ENCODE measurements at places on chromosomes 5 and 9.

DNA sequence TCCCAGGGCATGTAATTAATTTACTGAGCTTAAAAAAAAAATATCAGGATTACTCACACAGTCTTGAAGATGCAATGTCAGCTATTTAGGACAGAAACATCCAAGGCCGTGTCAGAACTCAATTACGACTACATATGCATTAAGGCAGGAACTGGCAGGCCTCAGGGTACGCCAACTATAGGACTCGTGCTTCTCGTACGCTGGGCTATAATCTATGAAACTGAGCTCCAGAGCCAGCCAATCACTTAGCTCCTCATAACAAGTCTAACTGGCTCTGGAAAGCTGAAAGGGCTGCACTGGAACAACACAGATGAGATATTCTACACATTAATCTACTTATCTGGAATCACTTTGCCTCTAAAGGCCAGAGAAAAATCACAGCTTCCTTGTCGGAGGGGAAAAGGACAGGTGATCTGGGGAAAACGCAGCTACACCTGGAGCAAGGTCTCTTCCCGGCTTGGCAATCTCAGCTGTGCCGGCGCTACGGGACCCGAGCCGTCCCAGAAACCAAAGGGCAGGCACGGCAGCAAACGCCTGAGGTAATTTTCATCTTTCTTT is 212.0 kb downstream of the DEPDC1B start:
- DNase-seq: no peak

DNA sequence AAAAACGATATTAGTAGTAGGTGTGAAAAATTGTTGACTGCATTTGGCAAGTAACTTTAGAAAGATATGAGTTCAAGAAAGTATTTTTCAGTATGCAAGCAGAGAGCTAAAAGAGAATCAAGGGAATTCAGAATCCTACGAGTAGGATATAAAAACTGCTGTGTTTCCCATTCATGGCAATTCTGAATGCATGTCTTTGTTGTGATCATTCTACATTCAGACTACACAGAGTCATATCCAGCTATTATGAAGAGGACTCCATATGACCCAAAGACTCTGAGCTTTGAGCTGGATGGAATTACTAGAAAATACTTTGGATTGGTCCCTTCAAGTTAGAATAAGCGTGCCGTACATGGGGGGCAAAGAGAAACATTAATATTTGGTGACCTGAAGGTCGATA is 12.0 kb downstream of the IFNE start:
- no peak for DNase-seq

DNA sequence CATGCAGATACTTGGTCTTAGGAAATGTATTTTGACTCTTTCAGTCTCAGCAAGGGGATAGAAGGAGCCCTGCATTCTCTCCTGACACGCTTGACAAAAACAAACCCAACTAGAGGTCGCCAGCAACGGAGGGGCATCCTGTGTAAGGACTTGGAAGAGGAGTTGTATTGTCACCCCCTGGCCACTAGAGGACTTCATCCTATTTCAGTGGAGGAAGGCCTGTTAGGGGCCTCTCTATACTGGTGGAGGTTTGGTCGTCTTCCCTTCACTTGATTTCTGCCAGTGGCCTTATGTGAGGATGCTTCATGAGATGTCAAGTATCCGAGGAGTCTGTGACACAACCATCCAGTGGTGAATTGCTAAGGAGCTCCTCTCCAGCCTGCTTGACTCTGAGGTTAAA is 122.8 kb upstream of the STC2 start:
- no peak for DNase-seq

- DNase-seq: no peak
These were observed 558.7 kb downstream of the ACTL7B start for GRCh38 chr9:108297073-108297472.

DNA sequence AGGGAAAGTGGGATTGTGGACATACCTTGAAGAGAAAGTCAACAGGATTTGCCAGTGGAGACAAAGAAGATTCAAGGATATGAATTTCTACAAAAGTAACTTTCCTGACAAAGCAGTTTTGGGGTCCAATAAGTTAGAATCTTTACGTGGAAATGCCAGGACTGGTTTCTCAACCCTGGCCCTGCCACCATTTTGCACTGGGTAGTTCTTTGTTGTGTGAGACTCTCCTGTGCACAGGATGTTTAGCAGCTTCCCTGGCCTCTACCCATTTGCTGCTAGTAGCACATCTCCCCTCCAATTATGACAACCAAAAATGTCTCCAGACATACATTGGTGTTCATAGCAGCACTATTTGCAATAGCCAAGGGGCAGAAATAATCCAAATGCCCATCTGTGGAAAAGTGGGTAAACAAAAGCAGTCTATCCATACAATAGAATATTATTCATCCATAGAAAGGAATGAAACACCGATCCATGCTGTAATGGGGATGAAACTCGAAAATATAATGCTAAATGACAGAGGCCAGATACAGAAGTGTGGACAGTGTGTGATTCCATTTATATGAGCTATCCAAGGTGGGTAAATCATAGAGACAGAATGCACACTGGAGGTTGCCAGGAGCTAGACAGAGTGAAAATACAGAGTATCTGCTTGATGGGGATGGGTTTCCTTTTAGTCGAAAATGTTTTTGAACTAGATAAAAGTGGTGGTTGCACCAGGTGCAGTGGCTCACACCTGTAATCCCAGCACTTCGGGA is 91.4 kb downstream of the NSUN2 start:
- no peak for DNase-seq

- DNase-seq: no peak
These were observed 13.0 kb upstream of the TMEM38B start for GRCh38 chr9:105681313-105681712.

GRCh38 chr9:109086221-109086620 is 33.5 kb downstream of the TMEM245 start:
- DNase-seq: no peak

GRCh38 chr9:93134015-93134739 is at the start of gene NINJ1:
NINJ1 (minus strand) TSS chr9:93134251; CDS start chr9:93134217, 34 bp downstream.
- no peak for DNase-seq

GRCh38 chr5:178404987-178405386 is 172.4 kb upstream of the PHYKPL start:
- DNase-seq: no peak

DNA sequence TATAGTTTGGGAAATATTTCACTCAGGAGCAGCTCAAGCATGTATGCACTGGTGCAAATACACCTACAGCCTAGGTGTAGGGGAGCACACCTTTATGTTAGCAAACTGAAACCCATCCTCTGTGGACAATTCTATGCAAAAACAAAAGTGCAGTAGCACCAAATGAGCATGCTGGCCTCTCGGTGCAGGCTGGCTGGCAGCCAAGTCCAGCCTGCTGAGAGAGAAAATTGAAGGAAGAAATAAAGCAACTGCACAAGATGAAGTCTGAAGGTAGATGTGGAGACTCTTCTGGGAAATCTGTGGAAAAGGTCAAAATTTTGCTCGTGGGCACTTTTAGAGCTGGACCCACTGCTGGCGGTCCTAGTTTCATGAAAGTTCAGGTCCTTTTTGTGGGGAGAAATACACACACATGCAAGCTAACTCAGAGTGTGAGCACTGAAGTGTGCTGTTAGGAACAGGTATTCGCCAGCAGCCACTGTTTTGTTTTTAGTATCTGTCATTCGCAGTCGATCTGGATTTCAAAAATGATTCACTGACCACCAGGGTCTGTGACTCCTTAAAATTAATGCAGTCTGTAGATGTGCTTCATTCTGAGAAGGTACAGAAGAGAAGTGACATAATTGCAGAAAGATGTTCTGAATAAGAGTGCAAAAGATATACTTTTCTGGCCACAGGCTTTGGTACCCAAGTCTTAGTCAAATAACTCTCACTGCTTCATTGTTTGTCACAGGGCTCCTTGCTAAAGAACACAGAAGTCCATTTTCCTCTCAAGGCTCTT is 281.7 kb downstream of the PARP8 start:
- no peak for DNase-seq

DNA sequence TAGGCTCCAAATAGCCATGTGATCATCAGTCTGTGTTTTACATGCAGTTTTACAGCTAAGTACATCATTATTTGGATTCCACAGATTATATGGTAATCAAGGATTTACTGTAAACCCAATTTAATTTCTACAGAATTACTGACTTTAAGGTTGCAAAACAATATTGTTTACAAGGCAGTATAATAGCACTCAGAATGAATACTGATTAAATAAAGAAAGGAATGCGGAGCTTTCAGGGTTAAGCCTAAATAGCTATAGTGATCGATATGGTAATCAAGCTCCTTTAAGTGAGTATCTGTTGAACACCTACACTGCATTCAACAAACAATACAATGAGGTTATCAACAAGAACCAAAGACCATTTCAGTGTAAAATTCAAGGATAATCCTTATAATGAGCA is 64.3 kb downstream of the DMAC1 start:
- no peak for DNase-seq

DNA sequence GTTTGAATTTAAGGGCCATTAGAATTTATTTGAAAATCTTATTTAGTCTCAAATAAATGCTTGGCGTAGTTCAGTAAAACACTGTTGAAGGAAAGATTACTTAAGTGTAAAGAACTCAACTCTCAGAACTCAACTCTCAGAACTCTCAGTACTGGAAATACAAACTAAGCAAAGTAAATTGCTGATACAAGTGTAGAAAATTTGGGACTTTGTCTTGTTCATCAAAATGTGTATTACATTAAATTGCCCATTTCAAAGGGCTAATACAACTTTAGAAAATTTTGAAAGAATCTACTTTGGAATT is 99.4 kb downstream of the CSNK1G3 start:
- DNase-seq: no peak

- DNase-seq: no peak
These were observed 2.1 kb downstream of the POLK start for GRCh38 chr5:75513841-75514240.

DNA sequence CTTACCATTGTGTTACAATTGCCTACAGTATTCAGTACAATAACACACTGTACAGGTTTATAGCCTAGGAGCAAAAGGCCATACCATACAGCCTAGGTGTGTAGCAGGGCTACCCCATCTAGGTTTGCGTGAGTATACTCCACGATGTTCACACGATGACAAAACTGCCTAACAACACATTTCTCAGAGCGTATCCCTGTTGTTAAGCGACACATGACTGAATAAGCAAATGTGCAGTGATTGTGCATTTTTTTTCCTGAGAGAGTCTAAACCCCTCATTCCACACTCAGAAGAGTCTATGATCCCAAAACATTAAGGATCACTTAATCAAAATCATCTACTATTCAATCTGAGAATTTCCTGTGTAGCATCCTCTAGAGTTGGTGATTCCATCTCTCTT is 68.4 kb upstream of the GABRP start:
- DNase-seq: no peak

GRCh38 chr5:115151208-115151805 is 18.4 kb downstream of the TRIM36 start:
- no peak for DNase-seq

GRCh38 chr5:180801596-180802324 is 846 bp downstream of the MGAT1 start:
- DNase-seq: no peak

DNA sequence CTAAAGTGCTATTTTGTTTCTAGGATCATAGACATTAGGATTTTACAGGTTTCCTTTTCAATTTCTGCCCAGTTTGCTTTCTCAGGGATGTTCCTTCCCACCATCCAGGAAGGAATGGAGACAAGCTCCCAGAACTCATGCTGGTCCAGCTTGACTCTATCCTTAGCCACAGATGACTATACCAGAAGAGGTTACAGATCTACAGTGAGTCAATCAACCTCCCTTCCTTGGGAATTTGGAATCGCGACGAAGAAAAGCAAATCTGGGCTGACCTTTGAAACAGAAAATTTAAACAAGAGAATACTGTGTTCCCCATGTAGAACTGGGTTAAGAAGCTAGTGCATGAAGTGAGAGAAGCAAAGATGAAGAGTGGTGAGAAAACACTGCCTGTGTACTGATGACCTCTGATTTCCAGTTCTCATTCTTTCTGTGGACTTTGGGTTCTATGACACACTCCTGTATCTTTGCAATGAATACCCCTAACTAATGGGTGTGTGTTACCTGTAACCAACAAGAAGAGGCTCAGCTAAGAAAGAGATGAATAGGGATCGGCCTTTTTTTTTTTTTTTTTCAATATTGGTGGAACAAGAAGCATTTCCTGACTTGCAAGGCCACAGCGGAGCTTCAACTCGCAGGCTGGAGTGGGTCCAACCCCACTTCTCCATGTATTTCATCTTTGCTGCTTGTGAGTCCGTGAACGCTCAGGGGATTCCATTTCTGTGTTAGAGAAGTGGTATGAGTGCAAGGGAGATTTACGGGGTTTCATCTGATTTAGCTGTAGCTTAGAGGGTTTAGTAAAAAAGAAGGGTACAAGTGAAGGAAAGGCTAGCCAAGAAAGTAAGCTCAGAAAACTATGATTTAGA is 563.9 kb upstream of the CLINT1 start:
- no peak for DNase-seq

GRCh38 chr9:36942891-36943290 is 91.2 kb downstream of the PAX5 start:
- DNase-seq: no peak

GRCh38 chr5:9035346-9035745 is 510.5 kb downstream of the SEMA5A start:
- no peak for DNase-seq

GRCh38 chr5:158995694-158996173 is 104.0 kb downstream of the EBF1 start:
- no peak for DNase-seq

GRCh38 chr9:134475011-134475790 is 148.9 kb downstream of the RXRA start:
- DNase-seq: no peak

GRCh38 chr5:138890644-138891043 is 15.5 kb upstream of the LRRTM2 start:
- DNase-seq: no peak

DNA sequence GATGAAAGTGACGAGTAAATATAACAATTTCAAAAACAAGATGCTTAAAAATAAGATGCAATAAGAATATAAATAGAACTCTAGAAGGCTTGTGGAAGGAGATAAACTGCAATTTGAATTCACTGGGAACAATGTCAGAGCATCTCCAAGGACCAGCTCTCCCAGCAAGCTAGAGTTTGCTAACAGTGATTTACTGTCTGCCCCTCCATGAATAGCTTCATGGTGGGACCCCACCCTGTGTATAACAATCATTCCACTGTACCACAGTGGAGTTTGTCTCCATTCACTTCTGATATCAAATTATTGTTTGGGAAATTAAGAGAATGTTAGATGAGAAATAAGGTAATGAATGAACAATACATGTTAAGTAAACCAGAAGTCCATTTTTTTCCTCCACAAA is 7.3 kb upstream of the SEMA6A start:
- DNase-seq: no peak

DNA sequence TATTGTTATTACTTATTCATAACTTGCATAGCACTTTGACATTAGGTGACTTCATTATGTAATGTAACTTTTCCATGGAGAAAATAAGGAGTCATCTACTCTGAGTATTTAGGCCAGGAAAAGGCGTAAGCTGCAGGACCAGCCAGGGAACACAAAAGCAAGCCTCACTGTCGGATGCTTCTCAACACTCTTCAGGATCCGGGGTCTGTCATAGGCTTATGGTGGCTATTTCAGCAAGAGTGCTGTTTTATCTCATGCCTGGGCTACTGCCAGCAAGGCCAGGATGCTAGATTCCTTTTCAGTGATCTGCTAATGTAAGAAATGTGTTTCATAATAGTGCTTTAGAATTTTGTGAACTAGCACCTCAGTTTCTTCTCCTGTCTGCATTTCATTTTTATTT is 162.4 kb downstream of the CHSY3 start:
- DNase-seq: no peak

GRCh38 chr9:94085062-94085639 is 887 bp downstream of the PTPDC1 start:
- no peak for DNase-seq

- no peak for DNase-seq
These were observed 139.9 kb upstream of the ACOT12 start for GRCh38 chr5:81533629-81534405.
